ENCODE measurements at places on chromosomes 13 and 19. TPM values are rescaled to one million over a fixed set of nuclear protein-coding genes. Genes with fewer than 3 reads are reported as not detected.

ZNF835 gene
- total RNA-seq: not detected

GRCh38 chr19:11479090-11479897, 1.6 kb downstream of the ELAVL3 start:
- no peak for DNase-seq

MBD3L3 gene
- not detected for total RNA-seq

SIGLEC12 gene
- total RNA-seq: not detected

Measured in osteocyte (in vitro differentiated cells).